ENCODE measurements at places on chromosomes 5 and 9.

GRCh38 chr5:93099902-93100347 lies 481.1 kb downstream of the NR2F1-AS1 start:
- no peak for DNase-seq

GRCh38 chr5:59598547-59598874 lies 295.0 kb downstream of the PDE4D start:
- no peak for DNase-seq

DNA sequence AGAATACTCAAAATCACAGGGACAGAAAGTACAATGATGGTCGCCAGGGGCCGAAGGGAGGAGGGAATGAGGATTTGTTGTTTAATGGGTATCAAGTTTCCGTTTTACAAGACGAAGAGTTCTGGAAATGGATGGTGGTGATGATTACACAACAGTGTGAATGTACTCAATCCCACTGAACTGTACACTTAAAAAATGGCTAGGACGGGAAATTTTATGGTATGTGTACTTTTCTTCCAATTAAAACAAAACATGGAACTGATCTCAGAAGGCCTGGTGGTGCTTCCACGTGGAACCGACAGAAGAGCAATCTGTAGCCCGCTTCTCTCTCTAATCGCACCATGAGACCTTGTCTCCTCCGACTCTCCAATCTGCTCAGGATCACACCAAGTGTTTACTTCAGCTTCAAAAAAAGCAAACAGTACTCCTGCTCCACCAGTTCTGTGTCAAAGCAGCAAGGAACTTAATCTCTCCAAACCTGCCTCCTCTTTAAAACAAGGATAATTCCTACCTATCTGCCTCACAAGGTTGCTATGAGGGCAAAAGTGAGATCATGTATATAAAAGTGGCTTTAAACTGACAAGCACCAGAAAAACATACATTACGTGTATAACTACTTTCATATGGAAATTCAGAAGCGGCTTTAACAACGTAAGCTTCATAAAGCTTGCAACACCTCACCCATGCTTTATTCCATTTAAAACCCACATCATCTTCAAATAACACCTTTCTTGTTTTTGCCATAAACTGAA lies 2.1 kb downstream of the ECPAS start:
- no peak for DNase-seq

DNA sequence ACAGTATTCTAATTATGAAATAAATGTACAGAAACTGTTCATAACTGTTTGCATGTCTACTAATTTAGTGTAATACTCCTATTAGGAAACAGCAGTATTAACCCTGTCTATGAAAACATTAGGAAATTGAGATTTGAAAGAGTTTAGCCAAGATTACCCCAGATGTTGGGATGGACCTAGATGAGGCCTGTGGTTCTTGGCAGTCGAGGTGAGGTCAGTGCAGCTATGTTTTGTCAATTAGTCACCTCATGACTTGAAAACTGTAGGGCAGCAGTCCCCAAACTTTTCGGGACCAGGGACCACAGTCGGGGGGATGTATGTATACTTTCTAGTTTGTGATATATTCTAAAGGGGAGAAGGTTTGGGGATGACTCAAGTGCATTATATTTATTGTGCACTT lies 4.7 kb downstream of the LNPEP start:
- no peak for DNase-seq

DNA sequence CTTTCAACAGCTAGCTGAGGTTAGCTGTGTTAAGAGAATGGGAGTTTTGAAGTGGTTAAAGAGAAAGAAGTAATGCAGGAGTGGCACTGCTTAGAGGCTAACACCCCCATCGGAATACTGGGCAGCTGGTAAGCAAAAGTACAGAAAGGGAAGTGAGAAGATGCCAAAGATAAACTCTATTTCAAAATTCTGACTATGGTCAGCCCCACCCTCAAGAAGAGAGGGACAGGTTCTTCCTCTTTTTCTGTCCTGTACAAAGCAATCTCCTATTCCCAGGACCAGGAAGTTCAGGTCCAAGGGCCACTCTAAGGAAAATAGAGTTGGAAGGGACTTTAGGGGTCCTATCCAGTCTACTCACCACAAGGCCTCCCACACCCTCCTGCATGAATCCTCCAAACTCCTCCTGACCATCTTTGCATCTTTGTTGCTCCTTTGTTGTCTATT lies 45.9 kb upstream of the JAK2 start:
- no peak for DNase-seq

GRCh38 chr5:98363157-98363556 lies 410.3 kb upstream of the RGMB start:
- no peak for DNase-seq

- DNase-seq: no peak
Measured at GRCh38 chr9:104882566-104882965, 45.4 kb downstream of the ABCA1 start.

DNA sequence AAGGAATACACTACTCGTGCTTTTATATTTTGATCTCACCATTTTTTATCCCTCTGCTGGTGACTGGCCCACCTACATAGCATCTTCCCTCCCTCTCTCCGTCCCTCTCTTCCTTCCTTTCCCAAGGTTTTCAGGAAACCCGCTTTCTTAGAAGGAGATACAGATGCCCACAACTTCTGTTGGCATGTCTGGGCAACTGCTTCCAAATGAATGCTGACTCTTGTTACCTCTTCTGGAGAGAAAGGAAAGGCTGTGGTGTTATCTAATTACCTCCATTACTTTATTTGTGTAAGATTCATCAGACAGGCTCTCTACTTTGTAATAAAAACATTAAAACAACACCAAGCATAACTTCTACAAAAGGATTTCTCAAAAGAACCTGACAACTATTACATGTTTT lies 20.2 kb downstream of the FANCC start:
- DNase-seq: no peak

- no peak for DNase-seq
Measured at GRCh38 chr5:124892185-124892848, 145.9 kb upstream of the ZNF608 start.

- DNase-seq: no peak
Measured at GRCh38 chr9:94919376-94920098, 193.0 kb downstream of the AOPEP start.

DNA sequence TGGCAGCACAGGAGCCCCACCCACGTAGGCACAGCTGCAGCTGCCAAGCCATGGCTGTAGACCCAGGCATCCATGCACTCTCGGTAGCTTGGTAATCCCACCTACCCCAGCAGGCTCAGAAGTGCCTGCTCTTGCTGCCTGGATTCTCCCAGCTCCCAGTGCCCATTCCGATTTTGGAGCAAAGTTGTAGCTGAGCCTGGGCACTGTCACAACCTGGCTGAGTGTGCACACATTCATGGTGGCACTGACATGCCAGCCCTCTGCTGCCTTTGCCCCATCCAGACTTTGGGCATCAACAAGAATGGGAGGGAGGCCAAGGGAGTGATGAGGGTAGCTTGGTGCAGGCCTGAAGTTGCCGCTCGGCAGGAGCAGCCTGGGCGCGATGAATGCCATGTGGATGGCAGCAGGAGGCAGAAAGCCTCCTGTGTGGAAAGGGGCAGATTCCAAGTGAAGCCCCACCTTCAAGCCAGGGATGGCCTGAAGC lies 936.6 kb upstream of the PTPRD start:
- no peak for DNase-seq

DNA sequence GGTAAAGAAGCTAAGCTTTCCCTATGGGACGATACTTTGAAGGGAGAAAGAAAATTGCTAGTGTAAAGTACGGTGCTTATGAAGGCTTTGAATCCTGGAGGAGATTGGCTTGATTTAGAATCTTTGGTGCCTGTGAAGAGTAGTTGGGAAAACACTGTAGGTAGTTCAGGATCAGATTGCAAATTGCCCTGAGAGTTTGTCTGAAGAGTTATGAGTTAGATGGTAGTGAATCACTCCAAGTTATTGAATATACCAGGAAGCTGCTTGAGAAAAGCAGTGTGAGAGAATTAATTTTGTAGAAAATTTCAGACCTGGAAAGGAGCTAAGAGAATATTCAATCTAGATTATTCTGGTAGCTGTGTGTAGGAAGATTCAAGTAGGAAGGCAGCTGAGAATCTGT lies 11.5 kb downstream of the MAN2A1 start:
- DNase-seq: no peak

DNA sequence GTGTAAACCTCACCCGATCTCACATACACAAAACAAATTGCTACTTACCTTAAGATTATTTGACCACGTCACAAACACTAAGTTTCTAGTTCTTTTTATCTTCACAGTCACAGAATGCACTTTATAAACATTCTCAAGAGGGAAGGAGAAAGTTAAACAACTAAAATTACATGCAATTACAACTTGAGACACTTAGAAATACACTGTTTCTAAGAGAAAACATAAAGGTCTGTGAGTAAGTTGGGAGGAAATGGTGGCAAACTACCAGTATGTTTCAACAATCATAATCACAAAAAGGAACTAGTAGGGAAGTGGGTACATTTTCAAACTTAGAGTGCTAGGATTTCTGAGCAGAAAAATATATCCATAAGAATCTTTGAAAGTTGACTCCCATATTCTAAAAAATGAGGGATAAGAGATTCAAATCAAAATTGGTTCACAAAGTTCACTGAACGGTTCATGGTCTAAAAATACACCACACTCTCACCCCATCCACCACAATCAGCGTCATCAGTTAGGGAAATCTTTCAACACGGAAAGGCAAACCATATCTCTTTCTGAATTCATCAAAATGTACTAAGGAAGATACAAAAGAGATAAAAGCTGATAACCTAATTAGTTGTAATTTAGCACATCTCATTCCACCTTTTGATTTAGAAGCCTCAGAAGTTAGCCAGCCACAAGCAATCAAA lies 182.6 kb downstream of the BNC2 start:
- no peak for DNase-seq

- DNase-seq: no peak
Measured at GRCh38 chr9:86219606-86220005, 39.9 kb downstream of the C9orf153 start.

DNA sequence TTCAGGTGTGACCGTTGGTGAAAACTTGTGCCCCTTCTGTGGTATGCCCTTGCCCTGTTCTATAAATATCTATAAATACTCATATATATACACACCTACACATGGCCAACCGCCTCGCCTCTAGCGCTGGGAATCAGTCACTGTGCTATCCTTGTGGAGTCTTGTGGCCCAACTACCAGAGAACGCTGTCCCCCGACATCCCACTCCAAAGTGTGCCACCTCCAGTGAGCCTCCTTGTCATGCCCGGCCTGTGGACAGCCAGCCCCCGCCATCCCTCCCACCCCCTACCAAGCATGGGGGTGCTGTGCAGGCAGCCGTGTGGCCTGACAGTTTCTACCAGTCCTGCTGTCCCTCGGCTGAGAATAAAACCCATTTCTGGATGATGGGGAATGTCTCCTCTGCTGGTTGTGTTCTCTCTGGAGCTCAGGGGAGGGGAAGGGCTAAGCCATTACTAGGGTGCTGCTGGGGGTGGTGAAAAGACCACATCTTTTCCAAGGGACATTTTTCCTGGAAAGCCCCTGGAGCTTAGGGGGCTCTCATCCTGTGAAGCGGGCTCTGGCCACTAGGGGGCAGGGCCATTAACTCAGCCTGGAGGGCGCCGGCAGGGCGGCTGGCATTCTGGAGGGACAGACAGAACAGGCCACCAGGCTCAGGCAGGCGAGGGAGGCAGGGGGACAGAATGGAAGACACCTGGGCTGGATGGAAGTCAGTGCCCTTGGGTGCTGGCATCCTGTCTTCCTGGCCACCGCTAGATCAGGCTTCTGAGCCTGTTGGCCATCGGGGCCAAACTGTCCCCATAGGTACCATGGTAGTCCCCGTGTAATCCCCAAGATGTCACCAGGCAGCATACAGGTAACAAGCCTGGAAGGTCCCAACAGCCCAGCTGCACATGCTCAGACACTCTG lies 20.7 kb downstream of the GOLGA2 start:
- peak; percentile 7 for DNase-seq
